Effector memory CD8-positive, alpha-beta T cell (primary cell): ENCODE measurements at places on chromosomes 13 and 19.

GRCh38 chr13:35139591-35139990 is 197.5 kb downstream of the NBEA start:
- no peak for DNase-seq

- DNase-seq = no peak
Measured at GRCh38 chr13:95256091-95256490, 45.2 kb downstream of the ABCC4 start.

GRCh38 chr19:18859676-18860301 is 28.0 kb downstream of the UPF1 start:
- DNase-seq = no peak

DNA sequence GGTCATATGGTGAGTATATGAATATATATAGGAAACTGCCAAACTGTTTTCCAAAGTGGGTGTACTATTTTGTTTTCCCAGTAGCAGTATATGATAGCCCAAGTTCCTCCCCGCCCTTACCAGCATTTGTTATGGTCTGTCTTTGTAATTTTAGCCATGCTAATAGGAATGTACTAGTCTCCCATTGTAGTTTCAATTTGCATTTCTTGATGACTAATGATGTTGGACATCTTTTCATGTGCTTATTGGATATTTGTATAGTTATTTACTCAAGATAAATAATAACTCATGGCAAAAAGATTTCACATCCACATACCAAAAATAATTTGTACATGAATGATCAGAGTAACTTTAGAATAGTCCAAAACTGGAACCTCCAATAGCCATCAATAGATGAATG is 75.3 kb upstream of the SERP2 start:
- no peak for DNase-seq

GRCh38 chr13:60417734-60418133 is 20.7 kb downstream of the TDRD3 start:
- DNase-seq = no peak

DNA sequence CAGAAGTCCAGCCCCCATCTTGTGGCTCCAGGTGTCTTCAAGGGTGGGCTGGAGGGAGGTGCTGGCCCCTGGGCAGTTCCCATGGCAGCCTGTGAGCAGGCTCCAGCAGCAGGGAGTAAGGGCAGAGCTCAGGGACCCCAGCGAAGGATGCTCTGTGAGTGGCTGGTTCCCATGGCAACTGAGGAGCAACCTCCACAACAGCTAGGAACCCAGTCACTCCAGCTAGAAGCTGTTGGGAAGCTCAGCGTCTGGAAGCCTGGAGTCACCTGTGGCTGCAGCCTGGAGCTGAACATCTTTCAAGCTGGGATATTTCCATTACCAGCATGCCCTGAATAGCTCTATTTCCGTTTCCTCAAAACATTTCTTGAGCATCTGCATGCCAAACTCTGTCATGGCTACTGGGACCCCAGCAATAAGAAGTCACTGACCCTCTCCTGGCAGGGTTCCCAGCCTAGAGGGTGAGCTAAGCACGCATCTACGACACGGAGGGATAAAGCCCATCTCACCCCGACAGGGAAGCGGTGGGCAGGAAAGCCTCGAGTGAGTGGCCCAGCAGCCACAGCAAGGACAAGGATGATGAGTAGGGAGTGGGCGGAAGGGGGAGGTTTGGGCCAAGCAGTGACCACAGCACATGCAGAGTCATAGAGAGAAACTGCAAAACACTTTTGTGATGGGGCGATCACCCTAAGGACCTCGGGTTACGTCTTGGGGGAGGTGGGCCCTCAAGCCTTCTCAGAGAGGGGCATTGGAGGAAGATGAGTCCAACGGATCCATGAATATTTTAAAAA is 52.6 kb downstream of the ALOX5AP start:
- no peak for DNase-seq

GRCh38 chr13:112248862-112249592 is 127.1 kb upstream of the SPACA7 start:
- DNase-seq = no peak

DNA sequence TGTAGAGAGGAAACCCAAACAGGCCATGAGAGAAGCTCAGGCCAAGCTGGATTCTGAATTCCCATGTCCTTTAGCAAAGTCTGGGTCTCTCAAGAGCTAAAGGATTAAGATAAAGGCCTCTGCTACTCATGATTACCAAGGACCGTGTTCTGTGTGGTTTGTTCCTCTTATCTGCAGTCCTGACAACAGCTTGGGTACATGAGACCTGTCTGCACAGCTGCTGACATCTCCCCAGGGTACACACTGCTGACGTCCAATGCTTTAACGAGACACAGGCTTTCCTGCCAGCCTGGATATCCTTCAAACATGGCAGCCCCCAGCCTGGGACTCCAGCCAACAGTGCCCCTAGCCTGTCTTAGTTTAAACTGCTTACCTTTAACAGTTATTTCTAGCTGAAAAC is 211.0 kb downstream of the SLC7A1 start:
- no peak for DNase-seq

GRCh38 chr13:40200273-40200978 is 466.0 kb downstream of the FOXO1 start:
- no peak for DNase-seq

DNA sequence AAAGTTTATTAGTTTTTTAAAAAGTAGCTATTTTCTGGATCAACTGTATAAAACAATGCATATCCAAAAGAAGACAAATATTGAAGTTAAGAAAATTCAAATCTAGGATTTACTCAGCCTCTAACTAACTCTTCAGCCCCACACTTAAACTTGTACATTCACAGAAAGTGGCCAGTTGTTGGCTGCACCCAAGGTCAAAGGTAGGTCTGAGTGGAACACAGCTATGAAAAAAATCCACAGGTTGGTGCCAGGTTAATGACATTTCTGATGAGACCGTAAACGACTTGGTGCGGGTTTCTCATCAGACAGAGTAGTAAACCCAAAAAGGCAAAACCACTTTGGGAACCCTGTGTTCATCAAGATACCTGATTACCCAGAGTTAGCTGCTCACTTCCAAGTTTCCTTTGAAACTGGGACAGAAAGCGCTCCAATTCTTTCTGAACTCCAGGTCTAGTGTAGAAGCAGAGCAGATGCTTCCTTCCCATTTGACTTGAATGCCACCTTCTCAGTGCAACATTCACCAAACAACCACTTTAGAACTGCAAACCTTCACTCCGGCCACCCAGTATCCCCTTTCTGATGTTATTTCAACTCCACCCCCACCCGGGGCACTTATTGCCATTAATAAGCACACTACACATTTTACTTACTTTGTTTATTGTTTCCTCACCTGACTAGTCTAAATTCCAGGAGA is 208.3 kb upstream of the STARD13 start:
- no peak for DNase-seq

DNA sequence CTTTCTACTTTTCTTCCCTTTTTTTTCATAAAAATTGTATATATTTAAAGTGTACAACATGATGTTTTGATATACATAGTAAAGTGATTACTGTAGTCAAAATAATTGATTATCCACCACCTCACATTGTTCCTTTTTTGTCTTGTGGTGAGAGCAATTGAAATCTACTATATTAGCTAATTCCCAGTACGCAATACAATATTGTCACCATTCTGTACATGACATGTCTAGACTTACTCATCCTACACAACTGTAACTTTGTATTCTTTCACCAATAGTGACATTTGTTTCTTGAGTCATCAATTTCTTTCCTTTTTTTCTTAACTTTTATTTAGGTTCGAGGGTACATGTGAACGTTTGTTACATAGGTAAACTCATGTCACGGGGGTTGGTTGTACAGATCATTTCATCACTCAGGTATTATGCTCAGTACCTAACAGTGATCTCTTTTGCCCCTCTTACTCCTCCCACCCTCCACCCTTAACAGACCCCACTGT is 265.2 kb downstream of the KCNRG start:
- no peak for DNase-seq

DNA sequence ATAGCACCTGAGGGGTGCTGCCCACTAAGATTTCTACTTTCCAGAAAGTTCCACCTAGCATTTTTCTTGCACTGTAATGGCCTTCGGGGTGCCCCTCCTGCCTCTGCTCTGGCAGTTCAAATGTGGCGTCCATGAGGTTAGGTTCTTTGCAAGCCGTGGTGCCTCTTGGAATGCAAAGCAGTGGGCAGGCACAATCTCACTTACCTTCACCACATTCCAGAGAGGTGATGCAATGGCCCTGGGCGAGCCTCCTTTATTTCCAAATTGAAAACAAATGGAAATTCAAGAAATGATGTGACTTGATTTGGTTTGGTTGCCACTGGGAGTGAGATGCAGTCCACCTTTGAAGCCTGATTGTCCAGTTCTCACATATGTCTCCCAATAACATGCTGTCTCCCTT is 46.9 kb downstream of the FGF9 start:
- DNase-seq = no peak

- peak; percentile 80 for DNase-seq
Measured at GRCh38 chr19:41352609-41353465, 885 bp downstream of the TGFB1 start.

GRCh38 chr19:30375553-30376031 is 3.4 kb downstream of the ZNF536 start:
- DNase-seq = no peak

DNA sequence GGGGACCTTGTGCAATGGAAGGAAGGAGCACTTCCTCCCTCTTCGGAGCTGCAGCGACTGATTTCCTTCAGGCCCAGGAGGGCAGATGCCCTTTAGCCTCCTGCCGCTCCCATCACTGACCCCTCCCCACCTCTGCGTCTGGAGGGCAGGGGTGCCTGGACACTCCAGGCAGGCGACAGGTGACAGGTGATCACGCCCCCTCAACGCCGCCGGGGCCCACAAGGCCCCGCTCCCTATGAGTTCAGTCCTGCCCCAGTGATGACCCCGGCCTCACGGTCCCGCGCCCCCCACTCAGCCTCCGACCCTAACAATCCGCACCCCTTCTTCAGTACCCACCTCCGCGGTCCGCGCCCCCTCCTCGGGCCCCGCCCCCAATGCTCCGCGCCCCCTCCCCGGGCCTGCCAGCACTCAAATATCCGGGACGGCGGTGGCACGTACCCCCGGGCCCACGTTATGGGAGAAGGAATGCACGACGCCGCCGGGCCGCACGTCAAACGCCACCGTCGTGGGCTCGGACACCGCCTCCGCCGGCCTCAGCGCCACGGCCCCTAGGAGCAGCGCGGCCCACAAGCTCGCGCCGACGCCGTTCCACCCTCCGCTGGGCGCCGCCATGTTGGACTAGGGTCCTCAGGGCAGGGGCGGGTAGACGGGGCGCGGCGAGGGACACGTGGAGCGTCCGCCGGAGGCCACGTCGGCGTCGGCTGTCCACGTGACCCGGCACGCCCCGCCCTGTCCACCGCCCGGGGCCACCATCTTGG is at the start of gene MYDGF:
Gene MYDGF (minus strand): TSS at position 620 of the 758 bp plus-strand sequence. CDS start 8 bp downstream, at position 612.
- DNase-seq = peak; percentile 92

- no peak for DNase-seq
Measured at GRCh38 chr19:18736415-18737336, 53.2 kb downstream of the CRTC1 start.

DNA sequence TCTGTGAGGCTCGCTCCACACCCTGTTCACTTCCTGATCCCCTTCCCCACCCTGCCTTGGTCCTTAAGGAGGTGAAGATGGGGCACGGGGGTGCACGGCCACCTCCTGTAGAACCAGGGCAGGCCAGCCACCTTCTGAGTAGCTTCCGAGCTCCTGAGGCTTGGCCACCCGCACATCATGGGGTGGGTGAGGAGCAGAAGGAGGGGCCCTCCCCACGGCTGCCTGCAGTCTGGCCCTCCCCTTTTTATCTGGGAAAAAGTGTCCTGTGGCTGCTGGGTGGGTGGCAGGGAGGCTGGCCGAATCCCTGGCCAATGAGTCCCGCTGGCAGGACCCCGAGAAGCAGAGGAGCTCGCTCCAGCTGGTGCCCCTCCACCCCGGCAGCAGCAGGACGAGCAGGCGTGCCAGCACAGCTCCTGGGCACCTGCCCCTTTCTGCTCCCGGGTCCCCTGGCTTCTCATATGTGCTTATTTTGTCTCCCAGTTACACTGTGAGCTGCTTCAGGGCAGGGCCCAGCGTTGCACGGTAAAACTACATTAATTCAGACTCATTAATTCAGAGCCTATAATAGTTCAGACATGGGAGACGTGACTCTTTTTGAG is 135.0 kb downstream of the KDM4B start:
- DNase-seq = no peak

DNA sequence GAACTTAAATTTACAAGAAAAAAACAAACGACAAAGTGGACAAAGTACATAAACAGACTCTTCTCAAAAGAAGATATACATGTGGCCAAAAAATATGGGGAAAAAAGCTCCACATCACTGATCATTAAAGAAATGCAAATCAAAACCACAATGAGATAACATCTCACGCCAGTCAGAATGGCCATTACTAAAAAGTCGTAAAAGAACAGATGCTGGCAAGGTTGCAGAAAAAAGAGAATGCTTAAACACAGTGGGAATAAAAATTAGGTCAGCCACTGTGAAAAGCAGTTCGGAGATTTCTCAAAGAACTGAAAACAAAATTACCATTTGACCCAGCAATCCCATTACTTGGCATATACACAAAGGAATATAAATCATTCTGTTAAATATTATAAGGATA is 132.7 kb downstream of the UGGT2 start:
- DNase-seq = no peak

DNA sequence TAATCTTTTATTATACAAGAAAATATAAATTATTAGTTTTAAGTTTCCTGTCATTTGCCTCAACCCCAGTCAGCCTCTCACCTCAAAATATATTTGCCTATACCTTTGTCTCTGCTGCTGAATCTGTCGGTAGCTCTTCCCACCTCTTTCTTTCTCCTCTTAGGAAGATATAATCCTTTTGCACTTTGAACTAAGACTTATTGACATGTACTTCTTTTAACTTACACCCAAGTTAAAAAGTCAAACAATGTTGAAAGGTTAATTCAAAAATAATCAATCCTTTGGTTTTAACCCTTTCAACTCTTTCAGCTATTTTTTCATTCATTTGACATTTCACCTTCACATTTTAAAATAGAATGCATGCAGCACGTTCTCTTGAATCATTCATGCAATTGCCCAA is 9.0 kb upstream of the KL start:
- no peak for DNase-seq

- DNase-seq = no peak
Measured at GRCh38 chr19:10946958-10947657, 13.7 kb upstream of the SMARCA4 start.

DNA sequence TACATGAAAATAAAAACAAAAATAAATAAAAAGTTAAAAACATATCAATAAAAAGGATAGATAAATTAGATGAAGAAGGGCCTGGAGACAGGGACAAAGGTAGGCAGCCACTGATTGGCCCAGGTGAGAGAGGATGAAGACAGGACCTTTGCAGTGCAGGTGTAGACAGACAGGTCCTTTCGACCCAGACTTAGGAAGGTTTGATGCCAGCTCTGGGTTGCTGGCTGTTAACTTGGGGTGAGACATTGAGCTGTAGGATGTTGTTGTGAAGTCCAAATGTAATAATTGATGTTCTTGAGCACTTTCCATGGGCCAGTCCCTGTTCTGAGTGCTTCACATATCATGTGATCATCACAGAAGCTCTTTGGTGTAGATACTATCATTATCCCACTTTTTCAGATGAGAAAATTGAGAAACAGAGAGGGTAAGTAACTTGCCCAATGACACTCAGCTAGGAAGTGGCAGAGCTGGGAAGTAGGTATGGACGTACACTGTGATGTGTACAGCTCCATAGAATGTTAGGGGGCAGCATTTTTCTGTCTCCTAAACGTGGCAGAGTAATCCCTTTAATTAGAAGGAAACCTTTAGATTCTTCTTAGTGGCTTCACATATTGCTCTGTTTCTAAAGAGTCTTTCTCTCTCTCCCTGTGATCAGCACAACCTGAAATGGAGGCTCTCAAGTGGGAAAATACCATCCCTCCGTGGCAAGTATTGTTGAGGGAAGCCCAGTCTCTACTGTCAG is 76.0 kb upstream of the STK24 start:
- DNase-seq = no peak

- DNase-seq = no peak
Measured at GRCh38 chr19:56105090-56105701, 15.9 kb downstream of the ZNF787 start.

GRCh38 chr13:104632736-104633135 is 1566.5 kb upstream of the SLC10A2 start:
- no peak for DNase-seq
